ENCODE measurements at places on chromosomes 2 and 18.

DNA sequence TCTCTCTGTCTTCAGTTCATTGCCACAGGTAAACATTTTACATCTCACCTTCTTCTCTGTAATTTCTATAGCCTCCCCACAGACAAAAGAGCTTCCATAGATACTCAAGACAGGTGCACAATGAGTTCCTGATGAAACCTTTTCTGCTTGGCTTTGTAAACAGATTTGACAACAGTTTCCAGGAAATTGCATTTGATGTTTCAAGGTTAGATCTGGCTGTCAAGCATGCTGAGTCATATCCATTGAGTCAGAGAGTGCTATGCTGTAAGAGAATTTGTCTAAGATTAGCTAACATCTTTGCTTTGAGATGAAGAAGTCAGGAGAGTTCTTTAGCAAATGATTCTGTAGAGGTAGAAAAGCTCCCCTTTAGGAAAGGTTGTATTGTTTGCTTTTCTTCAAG lies 40.6 kb upstream of the MAP2 start:
- no peak for DNase-seq

DNA sequence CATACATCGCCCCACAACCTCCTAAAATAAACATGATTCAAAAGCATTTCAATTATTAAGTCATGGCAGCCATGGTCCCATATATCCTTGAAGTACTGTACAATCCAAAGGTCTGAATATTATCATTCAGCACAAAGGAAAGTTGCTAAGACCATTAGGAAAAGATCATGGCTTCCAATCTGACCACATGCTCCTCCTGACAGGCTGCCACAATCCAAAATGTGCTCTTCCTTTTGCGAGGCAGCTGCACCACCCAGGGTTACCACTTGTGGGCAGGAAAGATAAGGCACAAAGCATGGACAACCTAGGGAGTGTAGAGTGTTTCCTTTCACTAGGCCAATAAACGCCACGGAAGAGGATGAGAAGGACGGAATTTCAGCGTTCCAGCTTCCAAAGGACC lies 5.4 kb downstream of the BOLA3 start:
- no peak for DNase-seq

DNA sequence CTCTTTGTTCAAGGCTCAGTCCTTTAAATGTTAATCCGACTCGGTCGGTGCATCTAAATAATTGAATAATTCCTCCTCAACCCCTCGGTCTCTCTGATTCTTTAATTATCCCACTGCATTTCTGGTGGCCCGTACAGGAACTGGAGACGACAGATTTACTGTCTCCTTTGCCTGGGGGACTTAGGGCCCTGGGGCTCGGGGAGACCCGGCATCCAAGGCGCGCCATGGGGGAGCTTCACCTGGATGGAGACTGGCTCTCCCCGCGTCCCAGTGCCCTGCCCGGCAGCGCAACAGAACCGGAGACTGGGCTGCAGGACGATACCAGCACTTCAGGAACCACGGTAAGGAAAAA lies 47.7 kb upstream of the SELENOI start:
- no peak for DNase-seq

DNA sequence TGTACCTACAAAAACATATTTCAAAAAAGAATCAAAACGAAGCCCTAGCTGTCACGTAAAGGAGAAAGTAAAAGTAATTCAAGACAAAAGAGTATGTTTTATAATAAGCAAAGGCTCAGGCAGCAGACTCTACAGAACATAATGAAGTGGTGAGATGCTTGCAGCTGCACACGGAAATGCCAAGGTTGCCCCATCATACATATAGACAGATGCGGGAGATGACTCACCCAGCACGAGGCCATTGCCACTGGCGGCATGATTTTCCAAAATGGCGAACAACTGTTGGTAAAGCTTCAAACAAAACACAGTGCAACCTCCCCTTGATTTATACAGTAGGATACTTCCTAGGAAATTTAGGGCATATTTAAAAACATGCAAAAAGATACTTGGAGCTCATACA lies 26.0 kb upstream of the C1QL2 start:
- DNase-seq = no peak

GRCh38 chr2:54560146-54560881 lies 104.2 kb downstream of the SPTBN1 start:
- peak; percentile 32 for DNase-seq

- no peak for DNase-seq
Measured at GRCh38 chr18:42719221-42719620, 396.3 kb downstream of the RIT2 start.

GRCh38 chr2:234199996-234200395 lies 149.5 kb downstream of the SPP2 start:
- no peak for DNase-seq

DNA sequence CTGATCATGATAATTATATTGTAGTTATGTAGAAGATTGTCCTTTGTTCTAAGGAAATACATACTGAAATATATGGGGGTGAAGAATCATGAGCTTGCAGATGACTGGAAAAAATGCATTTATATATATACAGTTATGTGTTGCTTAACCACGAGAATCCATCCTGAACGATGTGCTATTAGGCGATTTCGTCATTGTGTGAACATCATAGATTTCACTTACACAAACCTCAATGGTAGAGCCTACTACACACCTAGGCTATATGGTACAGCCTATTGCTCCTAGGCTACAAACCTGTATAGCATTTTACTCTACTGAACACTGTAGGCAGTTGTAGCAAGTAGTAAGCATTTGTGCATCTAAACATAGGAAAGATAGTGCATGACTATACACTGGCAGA lies 2.6 kb upstream of the ACAA2 start:
- no peak for DNase-seq

DNA sequence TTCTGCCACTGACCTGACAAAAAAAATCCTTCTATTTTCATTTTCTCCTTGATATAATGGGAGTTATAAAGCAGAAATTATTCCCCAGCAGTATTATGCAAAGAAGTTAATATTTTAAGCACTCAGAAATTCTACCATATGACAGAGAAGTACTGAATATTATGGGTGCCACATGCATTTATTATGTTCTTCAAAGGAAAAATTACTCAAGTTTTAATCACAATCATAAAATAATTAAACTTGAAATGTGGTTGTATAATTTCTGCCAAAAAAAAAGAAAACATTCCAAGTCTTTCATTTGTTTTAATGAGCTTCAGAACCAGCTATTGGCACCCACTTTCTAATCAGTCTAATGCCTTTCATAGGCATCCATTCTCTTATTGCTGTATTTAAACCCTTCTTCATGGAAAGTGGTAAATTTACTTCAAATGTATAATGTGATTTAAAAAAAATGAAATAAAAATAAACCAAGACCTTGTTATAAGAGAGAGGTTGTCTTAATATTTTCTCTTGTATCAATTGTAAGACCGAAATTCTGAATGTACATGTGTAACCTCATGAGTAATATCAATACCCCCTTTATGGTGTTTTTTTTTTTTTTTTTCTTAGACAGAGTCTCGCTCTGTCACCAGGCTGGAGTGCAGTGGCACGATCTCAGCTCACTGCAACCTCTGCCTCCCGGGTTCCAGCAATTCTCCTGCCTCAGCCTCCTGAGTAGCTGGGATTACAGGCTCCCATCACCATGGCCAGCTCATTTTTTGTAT lies 302.3 kb downstream of the IRS1 start:
- DNase-seq = no peak

DNA sequence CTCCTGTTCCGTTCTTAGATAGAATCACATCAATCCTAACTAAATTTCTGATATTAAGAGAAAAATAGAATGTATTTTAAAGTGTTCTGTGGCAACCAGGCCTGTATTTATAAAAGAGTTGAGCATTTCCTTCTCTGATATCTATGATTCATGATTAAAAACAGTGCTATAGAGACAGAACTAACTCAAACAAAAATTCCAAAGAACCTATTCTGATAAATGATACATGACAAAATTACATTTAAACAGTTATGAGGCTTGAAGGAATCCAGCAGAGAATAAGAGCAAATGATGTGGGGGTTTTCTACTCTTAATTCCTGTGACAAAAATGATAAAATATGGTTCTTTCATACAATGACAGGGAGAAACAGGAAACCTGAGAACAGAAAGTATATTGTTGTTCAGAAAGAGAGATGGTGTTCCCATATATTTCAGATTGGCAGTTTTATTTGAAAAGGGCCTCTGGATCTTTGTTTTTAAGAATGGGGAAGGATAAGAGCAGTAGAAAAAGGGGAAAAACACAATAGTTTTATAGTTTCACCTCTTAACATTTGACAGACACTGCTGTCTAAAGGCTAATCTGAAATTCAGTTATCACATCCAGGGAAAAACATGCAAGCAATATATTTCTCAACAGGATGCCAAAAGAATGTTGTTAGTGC lies 944.3 kb downstream of the LRP1B start:
- no peak for DNase-seq

DNA sequence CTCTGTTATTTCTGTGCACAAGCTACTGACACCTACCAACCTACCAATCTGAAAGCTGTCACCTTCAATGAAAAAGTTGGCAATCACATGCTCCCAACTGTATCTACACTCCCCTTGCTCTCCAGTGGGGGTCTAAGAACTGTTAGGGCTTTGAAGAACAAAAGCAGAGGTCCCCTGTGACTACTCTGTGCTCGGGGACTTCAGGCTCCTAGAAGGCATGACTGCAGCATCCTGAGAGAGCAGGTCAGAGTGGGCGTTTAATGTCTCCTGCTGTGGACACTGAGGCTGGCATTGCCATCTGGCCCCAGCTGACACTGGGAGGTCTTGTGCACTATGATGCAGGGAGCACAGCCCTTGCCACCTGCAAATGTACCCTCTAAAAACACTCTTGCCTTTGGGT lies 93.3 kb downstream of the ACTR2 start:
- no peak for DNase-seq

DNA sequence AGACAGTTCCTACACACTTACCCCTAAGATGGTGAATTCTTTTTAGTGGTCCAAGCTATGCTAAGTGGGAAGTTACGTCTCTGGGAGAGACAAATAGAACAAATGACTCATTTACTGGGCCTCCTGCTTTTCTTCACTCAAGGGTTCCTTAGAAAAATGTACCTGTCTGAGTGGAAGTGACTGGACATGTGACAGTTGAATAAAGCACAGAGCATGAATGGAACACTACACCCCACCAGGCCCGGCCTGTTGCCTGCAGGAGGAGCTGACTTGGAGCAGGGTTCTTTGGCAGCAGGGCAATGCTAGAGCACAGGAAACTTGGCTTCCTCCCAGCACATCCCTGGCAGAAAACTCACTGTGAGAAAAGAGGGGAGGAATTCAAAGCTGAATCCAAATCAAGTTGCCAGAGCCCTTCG lies 451.0 kb upstream of the SETBP1 start:
- peak; percentile 12 for DNase-seq

- no peak for DNase-seq
Measured at GRCh38 chr18:21262979-21263378, 20.9 kb downstream of the GREB1L start.

DNA sequence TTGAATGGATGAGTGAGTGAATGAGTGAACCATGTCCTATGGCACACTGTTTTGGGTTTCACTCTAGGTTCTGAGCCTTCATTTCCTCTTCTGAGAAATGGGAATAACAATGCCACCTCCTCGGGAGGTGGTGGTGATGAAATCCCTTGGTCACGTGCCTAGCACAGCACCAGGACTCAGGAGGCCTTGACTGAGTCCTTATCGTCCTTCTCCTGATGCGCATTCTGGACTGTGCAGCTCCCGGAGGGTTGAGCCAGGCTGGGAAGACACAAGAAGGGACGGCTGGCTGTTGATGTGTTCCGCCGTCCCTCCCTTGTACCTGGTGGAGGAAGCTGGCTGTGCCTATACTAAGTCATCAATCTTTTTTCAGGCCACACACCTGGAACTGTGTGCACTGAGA lies 437.3 kb downstream of the ZNF521 start:
- DNase-seq = no peak

DNA sequence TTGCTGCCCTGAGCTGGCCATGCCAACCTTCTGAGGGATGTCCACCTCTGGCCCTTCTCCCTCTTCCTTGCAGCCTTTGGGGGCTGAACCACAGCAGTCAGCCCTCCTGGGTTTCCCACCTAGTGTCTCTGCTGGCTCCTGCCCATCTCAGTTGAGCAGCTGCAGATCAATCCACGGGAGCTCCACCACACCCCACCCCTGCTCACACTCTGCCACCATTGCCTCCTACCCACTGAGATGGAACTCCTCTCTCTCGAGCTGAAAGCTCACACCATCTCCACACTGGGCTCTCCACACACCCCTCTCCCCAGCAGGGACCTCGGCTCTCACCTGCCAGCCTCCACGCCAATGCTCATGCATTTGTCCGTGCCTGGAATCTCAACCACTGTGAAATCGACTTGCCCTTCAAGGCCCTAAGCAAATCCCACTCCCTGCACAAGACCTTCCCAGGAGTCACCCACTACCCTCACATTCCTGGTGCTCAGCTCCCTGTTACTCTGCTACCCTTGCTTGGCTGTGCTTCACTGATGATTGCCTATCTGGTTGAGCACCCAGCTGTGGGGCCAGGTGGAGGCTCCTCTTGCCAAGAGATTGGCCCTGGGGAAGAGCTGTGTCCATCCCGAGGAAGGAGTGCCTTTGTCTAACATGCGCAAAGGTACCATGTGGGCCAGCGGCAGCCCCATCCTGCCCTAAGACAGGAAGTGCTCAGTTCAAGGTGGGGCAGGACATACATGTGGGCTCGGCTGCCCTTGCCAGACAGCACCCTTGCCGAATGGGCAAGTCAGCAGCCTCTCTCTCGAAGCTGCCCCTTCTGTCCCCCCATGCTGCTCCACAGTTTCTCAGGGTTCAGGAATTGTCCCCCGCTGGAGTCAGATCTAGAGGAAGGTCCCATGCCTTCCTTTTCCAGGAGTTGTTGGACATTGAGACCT lies 208.7 kb downstream of the CYP26B1 start:
- no peak for DNase-seq

DNA sequence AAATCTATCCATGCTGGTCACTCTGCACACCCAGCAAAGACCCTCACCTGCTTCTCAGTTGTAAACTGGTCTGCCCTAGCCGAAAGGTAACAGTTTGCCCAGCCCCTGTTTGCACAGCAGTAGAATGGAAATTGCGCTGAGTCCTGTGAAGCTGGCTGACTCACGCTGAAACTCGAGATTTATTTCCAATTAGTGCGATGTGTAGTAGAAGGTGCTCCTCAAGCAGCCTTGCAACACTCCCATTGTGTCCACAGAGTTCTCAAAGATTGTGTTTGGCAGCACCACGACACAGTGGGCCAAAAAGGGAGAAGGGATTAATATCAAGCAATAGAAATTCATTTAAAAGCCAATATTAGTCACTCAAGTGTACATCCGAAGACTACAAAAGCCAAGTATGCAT lies 21.7 kb upstream of the APCDD1 start:
- no peak for DNase-seq

DNA sequence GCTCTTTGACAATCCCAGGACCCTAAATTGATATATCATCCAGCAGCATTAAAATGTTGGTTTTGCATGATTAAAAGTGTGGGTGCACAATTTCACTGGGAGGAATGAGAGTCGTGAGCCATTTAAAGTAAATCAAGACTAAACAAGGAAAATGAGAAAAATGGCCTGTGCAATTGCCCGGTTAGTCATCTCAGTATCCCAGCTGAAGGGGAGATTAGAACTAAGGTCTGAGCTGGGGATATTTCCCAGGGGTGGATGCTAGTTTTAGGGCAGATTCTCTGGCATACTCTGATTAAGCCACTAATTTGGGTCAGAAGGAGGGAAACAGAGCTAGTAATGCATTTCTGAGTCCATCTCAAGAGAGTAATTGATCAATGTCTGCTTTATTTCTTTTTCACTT lies 177.2 kb downstream of the EN1 start:
- DNase-seq = no peak

- DNase-seq = no peak
Measured at GRCh38 chr2:127052771-127053691, 53.9 kb downstream of the BIN1 start.

- DNase-seq = no peak
Measured at GRCh38 chr18:43757273-43757672, 480.0 kb upstream of the SYT4 start.

- DNase-seq = peak; percentile 45
Measured at GRCh38 chr2:100257939-100258338, 64.4 kb downstream of the LONRF2 start.
